ENCODE measurements at places on chromosomes 13 and 19.

- peak overlapping the region; percentile 97 for H3K4me3 ChIP-seq
- no peaks in the 10 kb centered on the region for H3K27me3 ChIP-seq
- peak overlapping the region; percentile 98 for H3K27ac ChIP-seq
- H3K4me1 ChIP-seq: peaks cover 31% of the 10 kb centered on the region
- H3K36me3 ChIP-seq: peaks cover 7% of the 10 kb centered on the region
- peak; percentile 47 for DNase-seq
Observed at GRCh38 chr19:45424191-45425058, 708 bp upstream of the ERCC1 start.

GRCh38 chr13:98480915-98481877 lies 95.7 kb downstream of the STK24 start:
- no peak for DNase-seq
- no peaks in the 10 kb centered on the region for H3K27me3 ChIP-seq
- peaks cover 2% of the 10 kb centered on the region for H3K36me3 ChIP-seq
- peaks cover 71% of the 10 kb centered on the region for H3K4me1 ChIP-seq
- peak overlapping the region; percentile 70 for H3K27ac ChIP-seq

DNA sequence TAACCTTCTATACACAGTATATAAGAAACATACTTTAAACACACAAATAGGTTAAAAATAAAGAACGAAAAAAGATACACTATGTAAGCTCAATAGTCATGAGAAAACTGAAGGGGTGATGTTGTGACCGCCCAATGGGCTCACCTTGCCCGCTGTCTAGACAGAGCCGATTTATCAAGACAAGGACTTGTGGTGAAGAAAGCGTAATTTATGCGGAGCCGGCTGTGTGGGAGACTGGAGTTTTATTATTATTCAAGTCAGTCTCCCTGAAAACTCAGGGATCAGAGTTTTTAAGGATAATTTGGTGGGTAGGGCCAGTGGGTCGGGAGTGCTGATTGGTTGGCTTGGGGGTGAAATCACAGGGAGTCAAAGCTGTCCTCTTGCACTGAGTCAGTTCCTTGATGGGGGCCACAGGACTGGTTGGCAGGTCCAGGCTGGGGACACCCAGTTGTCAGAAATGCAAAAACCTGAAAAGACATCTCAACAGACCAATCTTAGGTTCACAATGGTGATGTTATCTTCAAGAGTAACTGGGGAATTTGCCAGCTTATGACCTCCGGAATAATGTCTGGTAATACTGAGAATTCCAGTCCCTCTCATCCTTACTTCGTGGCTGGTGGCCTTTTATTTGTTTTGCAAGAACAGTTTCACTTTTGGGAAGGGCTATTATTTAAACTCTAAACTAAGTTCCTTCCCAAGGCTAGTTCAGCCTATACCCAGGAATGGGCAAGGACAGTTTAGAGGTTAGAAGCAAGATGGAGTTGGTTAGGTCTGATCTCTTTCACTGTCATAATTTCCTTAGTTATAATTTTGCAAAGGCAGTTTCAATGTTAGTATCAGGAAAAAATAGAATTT lies 96.6 kb downstream of the UBL3 start:
- no peak for DNase-seq
- H3K27me3 ChIP-seq: no peaks in the 10 kb centered on the region
- no peak overlapping the region for H3K4me3 ChIP-seq
- H3K36me3 ChIP-seq: no peaks in the 10 kb centered on the region

- H3K27ac ChIP-seq: peak overlapping the region; percentile 88
- no peaks in the 10 kb centered on the region for H3K36me3 ChIP-seq
- DNase-seq: no peak
- H3K4me1 ChIP-seq: peaks cover 21% of the 10 kb centered on the region
Observed at GRCh38 chr13:50387051-50387581, 371.9 kb downstream of the KCNRG start.

DNA sequence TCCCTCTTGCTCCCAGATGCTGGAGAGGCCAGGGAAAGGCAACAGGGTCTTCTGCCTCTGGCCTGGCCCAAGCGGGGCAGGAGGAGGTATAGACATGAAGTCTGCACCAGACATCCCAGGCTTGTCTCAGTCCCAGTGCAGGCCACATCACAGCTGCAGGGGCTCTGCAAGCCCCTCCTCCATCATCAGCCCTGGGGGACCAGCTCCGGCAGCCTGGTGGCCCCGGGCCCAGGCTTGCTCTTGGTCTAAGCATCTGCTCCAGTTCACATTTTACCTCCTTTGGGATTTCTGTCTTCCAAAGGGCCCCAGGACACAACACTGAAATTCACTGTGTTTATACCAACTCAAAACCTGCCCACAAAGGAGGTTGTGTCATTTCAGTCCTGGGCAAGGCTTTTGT lies 359.4 kb downstream of the ZNF536 start:
- no peak for DNase-seq
- H3K4me1 ChIP-seq: peaks cover 13% of the 10 kb centered on the region
- H3K36me3 ChIP-seq: no peaks in the 10 kb centered on the region
- H3K27ac ChIP-seq: no peak overlapping the region

DNA sequence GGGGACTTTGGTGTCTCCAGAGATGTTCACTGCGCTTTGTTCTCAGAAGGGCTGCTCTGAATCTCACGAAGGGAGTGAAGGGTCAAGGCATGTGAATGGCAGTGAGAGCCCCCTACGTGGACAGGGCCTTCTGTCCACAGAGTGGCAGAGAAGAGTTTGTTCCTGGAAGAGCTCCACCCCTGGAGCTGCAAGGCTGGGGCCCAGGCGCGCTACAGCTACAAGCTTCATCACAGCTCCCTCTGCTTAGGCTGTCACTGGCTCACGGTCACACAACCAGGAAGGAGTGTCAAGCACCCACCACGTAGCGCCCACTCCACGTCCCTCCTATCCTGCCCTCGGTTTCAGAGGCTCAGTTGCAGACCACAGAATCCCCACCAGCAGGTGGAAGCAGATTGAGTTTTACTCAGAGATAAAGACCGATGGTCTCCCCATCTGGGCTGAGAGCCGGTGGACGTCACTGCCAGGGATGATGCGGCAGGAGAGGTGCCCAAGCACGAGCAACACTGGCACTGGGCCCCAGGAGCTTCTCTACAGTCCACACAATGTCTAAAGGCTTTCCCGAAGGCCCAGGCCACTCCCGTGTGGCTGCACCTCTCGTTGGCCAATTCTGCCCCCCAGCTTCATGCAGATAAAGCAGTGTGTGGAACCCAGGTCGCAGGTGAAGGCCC lies 23.0 kb upstream of the TFDP1 start:
- peaks cover 1% of the 10 kb centered on the region for H3K27me3 ChIP-seq
- no peak overlapping the region for H3K4me3 ChIP-seq
- DNase-seq: no peak

- peak overlapping the region; percentile 99 for H3K27ac ChIP-seq
- DNase-seq: no peak
- peak overlapping the region; percentile 88 for H3K4me3 ChIP-seq
Observed at GRCh38 chr19:55623561-55623960, 805 bp downstream of the ZNF784 start.

GRCh38 chr13:66576381-66576780 lies 653.8 kb downstream of the PCDH9 start:
- H3K27me3 ChIP-seq: no peaks in the 10 kb centered on the region
- no peaks in the 10 kb centered on the region for H3K36me3 ChIP-seq
- DNase-seq: no peak
- H3K4me3 ChIP-seq: no peak overlapping the region
- H3K4me1 ChIP-seq: no peaks in the 10 kb centered on the region

DNA sequence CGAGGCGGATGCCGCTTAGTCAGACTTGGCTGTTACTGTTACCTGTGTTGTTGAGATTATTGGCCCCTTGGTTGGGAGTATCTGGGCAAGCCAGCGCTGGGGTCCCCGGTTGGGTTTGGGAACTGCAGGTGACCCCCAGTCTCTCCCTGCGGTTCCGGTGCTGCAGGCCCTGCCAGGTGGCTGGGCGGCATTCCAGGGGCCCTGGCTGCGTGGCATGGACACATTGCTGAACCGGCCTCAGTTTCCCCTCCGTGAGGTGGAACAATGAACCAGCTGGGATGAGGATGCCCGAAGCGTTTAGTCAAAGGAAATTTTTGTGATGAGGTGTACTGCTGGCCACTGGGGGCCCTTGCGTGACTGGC lies 538 bp downstream of the B3GNT3 start:
- no peak overlapping the region for H3K27ac ChIP-seq
- no peak overlapping the region for H3K4me3 ChIP-seq
- peaks cover 6% of the 10 kb centered on the region for H3K4me1 ChIP-seq
- H3K27me3 ChIP-seq: peaks cover 69% of the 10 kb centered on the region
- DNase-seq: no peak

GRCh38 chr13:113086031-113086750 lies 19.4 kb upstream of the F7 start:
- no peak overlapping the region for H3K4me3 ChIP-seq
- no peaks in the 10 kb centered on the region for H3K27me3 ChIP-seq
- H3K27ac ChIP-seq: no peak overlapping the region
- peaks cover 10% of the 10 kb centered on the region for H3K4me1 ChIP-seq
- DNase-seq: no peak

- no peaks in the 10 kb centered on the region for H3K27me3 ChIP-seq
- DNase-seq: no peak
- no peaks in the 10 kb centered on the region for H3K36me3 ChIP-seq
- H3K27ac ChIP-seq: no peak overlapping the region
Observed at GRCh38 chr19:45100846-45101252, 7.9 kb downstream of the PPP1R37 start.

DNA sequence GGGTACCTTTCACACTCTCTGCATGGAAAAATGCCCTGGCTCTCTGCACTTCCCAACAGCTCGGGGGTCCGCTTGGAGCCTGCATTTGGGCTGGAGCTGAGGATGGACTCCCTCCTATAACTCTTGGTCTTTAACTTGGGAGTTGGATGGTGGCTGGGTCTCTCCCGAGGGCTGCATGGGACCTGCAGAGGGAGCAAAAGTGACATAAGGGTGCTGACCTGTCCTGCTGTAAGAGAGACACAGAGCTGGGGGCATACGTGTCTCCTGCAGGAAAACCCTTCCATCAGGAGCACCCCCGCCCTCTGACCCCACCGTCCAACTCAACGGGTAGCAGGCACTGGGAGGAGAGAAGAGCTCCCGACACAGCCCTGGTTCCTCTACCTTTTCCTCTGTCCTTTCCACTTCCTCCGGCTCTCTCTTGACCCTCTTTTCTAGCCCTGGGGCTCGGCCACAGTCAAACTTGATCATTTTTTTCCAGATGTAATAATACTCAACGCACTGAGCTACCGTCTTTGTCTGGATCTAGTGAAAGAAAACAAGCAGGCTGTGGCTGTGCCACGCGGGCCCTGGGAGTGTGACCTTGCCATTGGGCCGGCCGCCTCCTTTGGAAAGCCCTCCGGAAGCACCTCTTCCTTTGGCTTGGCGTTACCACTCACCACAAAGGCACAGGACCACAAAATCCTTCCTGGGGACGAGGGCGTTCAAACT lies 6.8 kb upstream of the NAPA start:
- H3K27ac ChIP-seq: no peak overlapping the region
- peaks cover 3% of the 10 kb centered on the region for H3K27me3 ChIP-seq
- DNase-seq: no peak
- H3K4me1 ChIP-seq: no peaks in the 10 kb centered on the region

DNA sequence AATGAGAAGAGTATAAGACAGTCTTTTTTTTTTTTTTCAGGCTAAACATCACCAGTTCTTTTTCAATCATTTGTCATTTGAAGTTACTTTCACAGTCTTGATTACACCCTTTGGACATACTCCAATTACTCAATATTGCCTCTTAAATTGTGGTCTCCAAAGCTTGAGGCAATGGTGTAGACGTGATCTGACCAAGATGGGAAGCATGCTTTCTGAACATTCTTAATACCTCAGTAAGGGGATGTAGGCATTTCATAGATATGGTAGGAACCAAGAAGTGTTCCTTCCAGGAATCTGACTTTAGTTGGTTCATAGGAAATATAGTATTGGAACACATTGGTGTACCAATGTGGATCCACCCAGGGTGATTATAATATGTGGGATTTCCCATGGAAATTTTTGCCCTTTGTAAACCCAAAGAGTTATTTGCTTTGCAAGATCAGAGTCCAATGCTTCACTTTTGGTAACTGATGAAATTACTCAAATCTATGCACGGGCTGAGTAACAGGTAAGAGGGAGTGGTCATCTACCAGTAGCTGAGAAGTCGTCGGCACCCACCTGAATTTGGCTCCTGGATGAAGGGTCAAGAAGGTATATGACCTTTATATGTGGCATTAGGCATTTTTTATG lies 62.2 kb downstream of the ERCC5 start:
- peaks cover 45% of the 10 kb centered on the region for H3K4me1 ChIP-seq
- no peak for DNase-seq
- no peak overlapping the region for H3K4me3 ChIP-seq
- H3K36me3 ChIP-seq: no peaks in the 10 kb centered on the region
- peaks cover under 1% of the 10 kb centered on the region for H3K27me3 ChIP-seq
- no peak overlapping the region for H3K27ac ChIP-seq

- H3K4me1 ChIP-seq: peaks cover 56% of the 10 kb centered on the region
- peaks cover 29% of the 10 kb centered on the region for H3K36me3 ChIP-seq
- H3K27ac ChIP-seq: peak overlapping the region; percentile 93
- no peak for DNase-seq
- H3K4me3 ChIP-seq: peak overlapping the region; percentile 42
Observed at GRCh38 chr19:47152632-47153031, 22.0 kb downstream of the SAE1 start.

- H3K4me3 ChIP-seq: no peak overlapping the region
- DNase-seq: no peak
- no peaks in the 10 kb centered on the region for H3K36me3 ChIP-seq
- H3K4me1 ChIP-seq: peaks cover 12% of the 10 kb centered on the region
- no peaks in the 10 kb centered on the region for H3K27me3 ChIP-seq
Observed at GRCh38 chr19:33275559-33275932, 26.8 kb downstream of the CEBPA start.

GRCh38 chr13:65292488-65292901 lies 1937.6 kb downstream of the PCDH9 start:
- peak overlapping the region; percentile 4 for H3K27ac ChIP-seq
- no peak for DNase-seq
- peaks cover 4% of the 10 kb centered on the region for H3K4me1 ChIP-seq
- no peaks in the 10 kb centered on the region for H3K36me3 ChIP-seq

GRCh38 chr19:33374236-33374714 lies 766 bp downstream of the CEBPG start:
- H3K36me3 ChIP-seq: peaks cover 5% of the 10 kb centered on the region
- H3K27me3 ChIP-seq: no peaks in the 10 kb centered on the region
- peak overlapping the region; percentile 75 for H3K4me3 ChIP-seq

DNA sequence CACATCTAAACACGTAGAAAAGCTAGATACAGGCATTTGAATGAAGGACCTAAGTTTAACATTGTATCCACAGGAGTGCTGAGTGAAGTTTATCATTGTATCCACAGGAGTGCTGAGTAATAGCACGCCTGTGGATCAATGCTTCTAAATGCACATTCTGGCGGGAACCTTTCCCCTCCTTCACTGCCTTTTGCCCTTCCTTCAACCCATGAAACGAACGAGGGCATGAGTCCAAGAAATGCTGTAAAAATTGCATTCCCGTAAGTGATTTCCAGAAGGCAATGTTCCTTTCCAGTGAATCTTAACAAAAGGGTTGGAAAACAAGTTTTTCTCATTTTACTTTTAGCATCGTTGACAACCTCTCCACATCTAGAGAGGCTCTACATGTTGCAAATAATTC lies 88.1 kb downstream of the ZDHHC20 start:
- no peak overlapping the region for H3K27ac ChIP-seq
- DNase-seq: no peak
- H3K4me3 ChIP-seq: no peak overlapping the region
- H3K36me3 ChIP-seq: peaks cover 11% of the 10 kb centered on the region
- H3K4me1 ChIP-seq: no peaks in the 10 kb centered on the region

- no peak overlapping the region for H3K27ac ChIP-seq
- H3K4me1 ChIP-seq: peaks cover 8% of the 10 kb centered on the region
- no peaks in the 10 kb centered on the region for H3K36me3 ChIP-seq
- H3K27me3 ChIP-seq: peaks cover 7% of the 10 kb centered on the region
- H3K4me3 ChIP-seq: no peak overlapping the region
- no peak for DNase-seq
Observed at GRCh38 chr13:45696610-45697226, 5.4 kb upstream of the CBY2 start.
